ENCODE measurements at places on chromosomes 12 and 14.

GRCh38 chr14:59187802-59188460 lies 536 bp upstream of the DAAM1 start:
- no peak for DNase-seq

DNA sequence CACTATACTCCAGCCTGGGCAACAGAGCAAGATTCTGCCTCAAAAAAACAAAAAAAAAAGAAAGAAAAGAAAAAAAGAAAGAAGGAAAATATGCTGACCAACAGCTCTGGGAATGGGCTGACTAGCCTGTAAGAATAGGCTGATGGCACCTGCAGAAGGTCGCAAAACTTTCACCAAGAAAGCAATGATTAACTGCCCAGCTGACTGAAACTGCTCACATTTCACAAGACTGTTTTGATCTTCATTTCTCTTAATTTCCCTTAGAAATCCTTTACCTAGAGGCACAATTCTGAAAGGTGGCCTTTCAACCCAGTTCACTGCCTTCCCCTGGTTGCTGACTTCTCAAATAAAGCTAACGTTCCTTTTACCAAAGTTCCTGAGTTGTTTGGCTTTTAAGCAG lies 12.4 kb downstream of the BEST3 start:
- no peak for DNase-seq

- DNase-seq, result no peak
Measured at GRCh38 chr14:32412532-32412931, 83.4 kb downstream of the AKAP6 start.

DNA sequence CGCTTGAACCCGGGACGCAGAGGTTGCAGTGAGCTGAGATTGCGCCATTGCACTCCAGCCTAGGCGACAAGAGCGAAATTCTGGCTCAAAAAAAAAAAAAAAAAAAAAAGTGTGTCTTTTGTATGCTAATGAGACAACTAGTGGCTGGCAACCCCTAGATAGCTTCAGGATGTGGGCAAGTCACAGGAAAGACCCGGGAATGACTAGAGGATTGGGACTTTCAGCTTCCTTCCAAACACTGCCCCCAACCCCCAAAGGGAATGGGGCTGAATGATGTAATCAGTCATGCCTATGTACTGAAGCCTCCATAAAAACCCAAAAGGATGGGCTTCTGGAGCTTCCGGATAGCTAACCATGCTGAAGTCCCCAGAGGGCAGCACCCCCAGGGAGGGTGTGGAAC lies 28.6 kb downstream of the USP44 start:
- DNase-seq, result no peak

- DNase-seq, result no peak
Measured at GRCh38 chr12:388012-388411, 1.1 kb downstream of the KDM5A start.

DNA sequence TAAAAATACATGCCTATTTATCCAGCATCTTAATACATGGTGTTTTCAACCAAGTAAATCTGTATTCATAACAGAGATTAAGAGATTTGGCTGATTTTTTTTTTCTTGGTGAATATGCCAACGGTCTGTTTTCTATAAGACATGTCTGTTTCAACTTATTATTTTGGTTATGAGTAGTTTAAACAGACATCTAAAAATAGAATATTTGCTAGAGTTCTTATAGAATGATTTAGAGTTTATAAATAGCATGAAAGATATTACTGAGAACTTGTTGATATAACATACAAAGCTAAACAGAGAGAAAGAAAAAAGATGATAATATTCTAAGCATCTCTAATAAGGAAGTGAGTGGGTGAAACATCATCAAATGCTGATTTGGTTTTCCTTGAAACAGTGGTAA lies 199.9 kb downstream of the CCDC91 start:
- DNase-seq, result no peak

GRCh38 chr12:83136411-83136810 lies 449.7 kb downstream of the TMTC2 start:
- no peak for DNase-seq

- DNase-seq, result no peak
Measured at GRCh38 chr12:42607584-42608058, 18.1 kb upstream of the PRICKLE1 start.

GRCh38 chr14:69368381-69368780 lies 29.7 kb downstream of the ERH start:
- DNase-seq, result no peak

- DNase-seq, result no peak
Measured at GRCh38 chr14:104422837-104423681, 156.5 kb upstream of the C14orf180 start.

GRCh38 chr14:94685681-94686485 lies 73.7 kb downstream of the SERPINA3 start:
- DNase-seq, result no peak

DNA sequence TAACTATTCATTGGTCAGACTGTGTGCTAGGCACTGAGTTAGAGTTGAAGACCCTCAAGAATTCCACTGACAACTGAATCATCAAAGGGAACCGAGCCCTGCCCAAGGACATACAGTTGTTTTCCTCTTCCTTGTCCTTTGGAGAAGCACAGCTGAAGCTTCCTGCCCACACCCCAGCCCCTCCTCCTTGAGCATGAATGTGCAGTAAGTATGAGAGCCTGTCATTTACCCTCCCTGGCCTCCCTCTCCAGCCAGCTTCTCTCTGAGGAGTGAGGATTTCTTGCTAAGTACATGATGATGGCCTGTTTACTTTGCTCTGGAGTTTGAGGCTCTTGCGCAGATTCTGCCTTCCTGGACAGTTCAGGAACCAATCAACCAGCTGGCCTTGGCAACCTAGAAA lies 235.2 kb downstream of the CACNA1C start:
- no peak for DNase-seq

- no peak for DNase-seq
Measured at GRCh38 chr12:6946033-6946919, 2.5 kb downstream of the C12orf57 start.
